ENCODE measurements at places on chromosomes 12 and 14.

GRCh38 chr12:44477331-44477980 lies 398.7 kb downstream of the NELL2 start:
- DNase-seq = no peak

DNA sequence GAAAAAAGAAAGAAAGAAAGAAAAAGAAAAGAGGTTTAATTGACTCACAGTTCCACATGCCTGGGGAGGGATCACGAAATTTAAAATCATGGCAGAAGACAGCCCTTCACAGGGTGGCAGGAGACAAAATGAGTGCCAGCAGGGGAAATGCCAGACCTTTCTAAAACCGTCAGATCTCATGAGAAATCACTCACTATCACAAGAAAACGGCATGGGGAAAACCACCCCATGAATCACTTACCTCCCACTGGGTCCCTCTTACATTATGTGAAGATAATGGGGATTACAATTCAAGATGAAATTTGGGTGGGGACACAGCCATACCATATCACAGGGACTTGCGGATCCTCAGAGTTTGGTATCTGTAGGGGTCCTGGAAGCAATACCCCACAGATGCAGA lies 16.3 kb upstream of the EGLN3 start:
- no peak for DNase-seq

- DNase-seq = no peak
Measured at GRCh38 chr14:54643696-54644176, 76.8 kb downstream of the SAMD4A start.

GRCh38 chr14:51817326-51817725 lies 43.1 kb upstream of the GNG2 start:
- DNase-seq = no peak

DNA sequence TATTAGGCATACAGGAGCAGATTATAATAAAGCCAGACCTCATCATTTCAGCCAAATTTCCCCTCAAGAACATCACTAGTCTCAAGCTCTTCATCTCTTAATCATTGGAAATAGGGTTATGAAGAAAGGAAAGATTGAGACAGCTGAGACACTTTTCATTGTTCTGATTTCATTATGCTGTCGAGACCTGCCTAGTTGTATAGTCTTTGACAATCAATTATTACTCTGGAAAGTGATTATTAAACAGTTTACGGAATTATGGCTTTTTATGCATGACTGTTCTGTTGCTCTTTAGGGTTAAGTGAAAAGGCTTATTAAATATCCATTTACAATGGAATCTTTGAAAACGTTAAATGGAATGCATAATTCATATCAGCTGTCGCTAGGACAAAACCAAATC lies 48.3 kb downstream of the TTC6 start:
- DNase-seq = no peak

DNA sequence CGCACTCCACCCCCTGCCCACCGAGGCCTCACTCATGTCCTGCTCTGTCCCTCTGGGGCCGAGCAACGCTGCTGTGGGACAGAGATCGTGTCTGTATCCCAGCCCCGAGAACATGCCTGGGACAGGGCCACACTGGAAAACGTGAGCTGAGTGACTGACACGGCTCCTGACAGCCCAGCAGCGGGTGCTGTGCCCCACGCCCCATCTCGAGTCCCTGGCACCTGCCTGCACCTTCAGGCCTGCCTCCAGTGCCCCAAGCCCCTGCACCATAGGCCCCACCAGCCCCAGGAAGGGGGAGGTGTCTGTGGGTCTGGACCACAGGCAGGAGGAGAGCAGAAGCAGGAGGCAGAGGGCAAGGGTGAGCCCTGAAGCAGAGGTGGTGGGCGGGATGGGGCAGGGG lies 34.6 kb upstream of the UBC start:
- no peak for DNase-seq

DNA sequence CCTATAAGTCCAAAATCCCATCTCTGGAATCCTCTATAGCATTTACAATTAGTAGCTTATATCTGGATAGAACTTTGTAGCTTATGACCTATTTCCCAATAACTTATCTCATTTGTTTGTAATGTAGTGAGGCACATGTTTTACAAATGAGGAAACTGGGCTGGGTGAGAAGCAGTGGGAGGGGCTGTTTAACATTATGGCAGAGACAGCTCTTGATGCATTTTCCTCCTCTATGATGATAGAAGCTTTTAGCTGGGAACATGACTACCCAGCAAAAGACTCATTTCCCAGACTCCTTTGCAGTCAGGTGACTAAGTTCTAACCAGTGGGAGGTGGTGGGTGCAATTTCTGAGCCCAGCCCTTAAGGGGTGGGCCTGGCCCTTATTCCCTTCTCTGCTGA lies 179.7 kb downstream of the TTC8 start:
- DNase-seq = no peak

- no peak for DNase-seq
Measured at GRCh38 chr12:27282754-27283153, 38.7 kb downstream of the STK38L start.

GRCh38 chr12:32120419-32120818 lies 13.8 kb downstream of the BICD1 start:
- no peak for DNase-seq

GRCh38 chr12:120117961-120118320 lies 1.4 kb upstream of the RAB35 start:
- no peak for DNase-seq
